ENCODE measurements at places on chromosomes 16 and 17.

GRCh38 chr16:81860287-81861266 lies 81.5 kb downstream of the PLCG2 start:
- DNase-seq, result no peak

DNA sequence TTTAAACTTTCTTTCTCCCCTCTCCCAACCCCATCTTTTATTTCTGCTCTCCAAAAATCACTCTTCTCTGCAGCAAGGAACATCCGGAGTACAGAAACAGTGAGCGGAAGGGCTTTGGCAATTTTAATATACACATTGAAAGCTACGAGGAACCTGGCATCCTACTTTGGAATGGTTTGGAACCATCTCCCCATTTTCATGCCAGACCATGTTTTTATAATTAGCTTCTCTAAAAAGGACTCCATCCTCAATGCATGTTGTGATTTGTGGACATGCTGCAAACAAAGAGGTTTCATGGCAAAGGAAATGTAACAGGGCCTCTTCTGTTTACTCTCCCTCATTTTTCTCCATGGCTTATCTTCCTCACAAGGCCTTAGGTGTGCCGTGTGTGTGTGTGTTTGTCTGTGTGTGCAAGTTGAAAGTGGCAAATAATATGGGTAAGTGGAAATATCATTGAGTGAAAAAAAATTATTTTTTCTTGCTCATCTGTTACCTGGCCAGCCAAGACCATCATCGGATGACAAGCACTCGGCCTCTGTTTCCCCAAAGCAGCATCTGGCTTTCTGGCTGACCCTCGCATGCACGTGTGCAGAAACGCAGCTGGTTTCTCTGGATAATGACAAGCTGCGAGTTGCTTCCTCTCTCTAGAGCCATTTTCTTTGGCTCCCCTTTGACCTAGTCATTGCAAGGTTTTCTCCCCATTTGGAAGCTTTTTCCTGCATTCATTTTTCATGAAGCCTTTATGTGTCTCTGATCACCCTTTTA lies 585.0 kb downstream of the TMEM114 start:
- DNase-seq, result no peak

- DNase-seq, result no peak
Measured at GRCh38 chr17:72775919-72776318, 316.6 kb downstream of the SLC39A11 start.

GRCh38 chr16:70689035-70689969 lies 3.4 kb upstream of the MTSS2 start:
- no peak for DNase-seq

- DNase-seq, result no peak
Measured at GRCh38 chr16:51051671-51052070, 99.4 kb downstream of the SALL1 start.

- DNase-seq, result no peak
Measured at GRCh38 chr17:19987897-19988296, 10.3 kb upstream of the AKAP10 start.

DNA sequence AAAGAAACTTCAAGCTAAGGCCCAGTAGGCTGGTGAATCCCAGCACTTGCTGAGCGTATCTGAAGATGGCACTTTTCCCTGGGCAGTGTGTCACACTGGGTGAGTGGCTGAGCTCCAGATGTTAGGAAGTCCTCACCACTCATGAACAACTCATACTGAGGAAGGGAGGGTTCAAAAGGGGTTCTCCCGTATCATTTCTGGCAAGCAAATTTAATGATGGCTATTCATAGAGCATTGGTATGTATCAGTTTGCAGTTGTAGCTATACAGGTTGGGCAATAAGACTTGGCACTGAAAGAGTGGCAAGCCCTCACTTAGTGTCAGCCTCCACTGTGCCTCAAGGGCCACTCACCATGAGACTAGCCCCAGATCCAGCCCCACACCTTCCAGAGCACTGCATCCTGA lies 10.7 kb downstream of the GFOD2 start:
- DNase-seq, result no peak

DNA sequence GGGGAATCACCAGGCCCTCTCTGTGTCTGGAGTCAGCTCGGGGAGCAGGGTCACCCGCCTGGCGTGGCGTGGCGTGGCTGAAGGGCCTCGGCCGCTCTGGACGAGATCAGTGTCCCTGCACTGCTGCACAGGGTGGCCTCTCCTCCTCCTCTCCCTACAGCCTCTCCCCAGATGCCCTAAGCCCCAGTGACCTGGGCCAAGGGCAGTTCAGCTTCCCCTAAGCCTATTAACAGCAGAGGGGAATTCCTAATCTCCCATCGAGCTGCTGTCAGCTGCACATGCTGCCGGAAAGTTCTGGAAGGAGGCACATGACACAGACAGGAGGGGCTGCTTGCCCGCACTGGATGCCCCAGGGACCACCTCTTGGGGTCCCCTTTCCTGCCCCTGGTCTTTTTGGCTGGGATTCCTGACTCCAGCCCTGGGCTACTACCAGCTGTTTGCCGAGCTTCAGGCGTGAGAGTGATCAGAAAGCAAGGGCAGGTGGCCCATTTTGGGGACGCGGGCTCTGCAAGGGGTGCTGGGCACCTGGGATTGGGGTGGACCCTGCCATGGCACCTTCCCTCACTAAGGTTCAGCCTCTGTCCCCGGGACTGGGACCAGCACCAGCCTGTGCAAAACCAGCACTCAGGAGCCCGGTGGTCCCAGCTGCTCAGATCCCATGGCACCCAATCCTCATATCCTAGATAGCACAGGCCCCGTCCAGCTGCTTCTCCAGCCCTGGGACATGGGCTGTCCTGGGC lies 794 bp downstream of the PDE6G start:
- DNase-seq, result no peak

- DNase-seq, result no peak
Measured at GRCh38 chr17:31158746-31159377, 64.1 kb downstream of the NF1 start.

GRCh38 chr16:79597277-79598062 lies 3.1 kb downstream of the MAF start:
- DNase-seq, result no peak

DNA sequence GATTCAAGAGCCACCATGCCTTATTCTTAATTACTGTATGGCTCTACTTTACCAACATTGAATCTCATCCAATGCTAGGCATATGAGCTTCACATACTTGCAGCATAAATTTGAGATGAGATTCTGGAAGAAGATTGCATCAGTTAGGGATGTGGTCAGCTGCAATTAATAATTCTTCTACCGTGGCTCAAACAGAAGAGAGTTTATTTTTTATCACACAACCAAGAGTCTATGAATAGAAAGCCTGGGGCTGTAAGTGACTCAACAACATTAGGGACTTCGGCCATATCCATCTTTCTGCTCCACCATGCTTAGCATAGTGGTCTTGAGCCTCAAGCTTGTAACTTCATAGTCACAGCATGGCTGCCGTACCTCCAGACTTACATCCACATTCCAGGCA lies 179.4 kb upstream of the IRX6 start:
- no peak for DNase-seq

GRCh38 chr17:66564992-66565465 lies 262.6 kb downstream of the PRKCA start:
- no peak for DNase-seq

GRCh38 chr16:87661561-87661960 lies 59.3 kb downstream of the JPH3 start:
- DNase-seq, result no peak

- no peak for DNase-seq
Measured at GRCh38 chr16:1870365-1871082, 1.4 kb downstream of the MEIOB start.

- no peak for DNase-seq
Measured at GRCh38 chr16:31711344-31711845, 162.2 kb upstream of the ZNF267 start.

DNA sequence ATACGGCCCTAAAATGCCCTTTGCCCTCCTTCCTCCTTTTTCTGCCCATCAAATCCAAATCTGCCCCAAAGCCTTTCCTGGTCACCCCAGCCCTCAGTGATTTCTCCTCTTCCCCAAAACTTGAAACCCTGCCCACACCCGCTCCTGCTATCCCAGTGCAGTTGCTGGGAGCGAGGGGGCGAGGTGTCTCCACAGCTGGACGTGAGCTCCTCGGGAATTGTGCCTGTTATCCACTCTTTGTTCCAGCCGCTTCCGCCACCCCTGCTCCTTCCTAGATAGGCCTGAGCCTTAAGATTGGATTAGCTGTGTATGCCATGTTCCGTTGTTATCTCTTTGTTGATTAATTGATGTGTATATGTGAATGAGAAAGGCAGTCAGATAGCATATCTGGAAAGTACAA lies 2.6 kb upstream of the KRT35 start:
- no peak for DNase-seq

DNA sequence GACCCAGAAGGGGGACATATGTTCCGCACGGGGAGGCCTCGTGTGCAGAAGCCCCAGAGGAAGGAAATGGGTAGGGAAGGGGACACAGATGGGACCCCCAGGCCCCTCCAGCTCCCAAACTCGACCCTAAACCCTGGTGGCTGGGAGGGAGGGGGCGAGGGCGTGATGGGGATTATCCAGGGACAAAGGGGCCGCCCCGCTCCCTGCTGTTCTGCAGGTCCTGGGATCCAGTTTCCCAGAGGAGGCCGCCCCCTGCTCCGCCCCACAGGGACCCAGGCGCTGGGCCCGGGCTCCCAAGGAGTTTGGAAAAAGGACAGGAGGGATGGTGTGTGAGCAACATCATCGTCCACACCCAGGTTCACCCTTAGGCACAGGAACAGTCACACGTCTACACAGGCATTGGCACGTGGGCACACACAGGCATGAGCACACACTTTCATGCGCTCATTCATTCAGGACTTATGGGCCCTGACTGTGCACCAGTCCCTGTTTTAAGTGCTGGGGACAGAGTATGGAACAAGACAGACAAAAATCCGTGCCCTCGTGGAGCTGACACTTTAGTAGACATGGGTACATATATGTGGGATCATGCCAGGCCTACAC lies 12.8 kb upstream of the FBXL19 start:
- DNase-seq, result no peak

GRCh38 chr17:16470265-16470664 lies 21.7 kb downstream of the LRRC75A start:
- DNase-seq, result no peak

GRCh38 chr17:2691965-2692780 lies 19.4 kb downstream of the CLUH start:
- DNase-seq, result no peak

DNA sequence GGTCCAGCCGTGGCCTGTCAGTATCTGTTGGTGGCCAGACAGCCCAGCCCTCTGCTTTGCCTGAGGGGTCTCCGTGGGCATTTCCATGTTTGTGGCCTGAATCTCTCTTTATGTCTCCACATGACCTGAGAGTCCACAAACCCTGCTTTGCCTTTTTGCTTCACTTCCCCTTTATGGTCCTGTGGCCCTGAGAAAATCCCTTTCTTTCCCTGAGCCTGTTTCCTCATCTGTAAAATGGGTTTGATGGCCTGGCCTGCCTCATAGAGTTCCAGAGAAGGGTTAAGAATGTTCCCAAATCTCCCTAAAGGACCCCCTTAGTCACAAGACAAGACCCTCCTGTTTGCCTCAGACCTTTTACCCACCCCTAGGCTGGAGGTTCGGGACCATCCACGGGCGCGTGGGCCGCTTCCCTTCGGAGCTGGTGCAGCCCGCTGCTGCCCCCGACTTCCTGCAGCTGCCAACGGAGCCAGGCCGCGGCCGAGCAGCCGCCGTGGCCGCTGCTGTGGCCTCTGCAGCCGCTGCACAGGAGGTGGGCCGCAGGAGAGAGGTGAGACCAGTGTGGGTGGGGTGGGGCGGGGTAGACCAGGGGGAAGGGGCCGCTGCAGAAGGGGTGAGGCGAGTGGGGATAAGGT lies 26.2 kb upstream of the ALKBH5 start:
- no peak for DNase-seq

DNA sequence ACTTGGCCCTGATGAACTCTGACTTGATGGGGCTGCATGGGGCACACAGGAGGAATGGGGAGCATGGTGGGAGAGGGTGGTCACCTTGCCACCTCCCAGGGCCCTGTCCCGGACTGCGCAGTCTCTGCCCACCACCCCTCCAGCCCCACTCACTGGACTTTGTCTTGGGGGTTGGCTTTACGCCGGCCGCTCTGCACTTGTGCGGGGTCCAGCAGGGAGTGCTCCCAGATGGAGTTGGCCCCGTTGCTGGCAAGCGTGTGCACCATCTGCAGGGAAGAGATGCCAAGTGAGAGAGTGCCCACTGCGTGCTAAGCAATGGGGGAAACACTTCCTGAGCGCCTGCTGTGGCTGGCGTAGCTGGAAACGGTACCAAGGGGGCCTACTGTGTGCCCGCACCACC lies 6.7 kb downstream of the GIT1 start:
- DNase-seq, result no peak

DNA sequence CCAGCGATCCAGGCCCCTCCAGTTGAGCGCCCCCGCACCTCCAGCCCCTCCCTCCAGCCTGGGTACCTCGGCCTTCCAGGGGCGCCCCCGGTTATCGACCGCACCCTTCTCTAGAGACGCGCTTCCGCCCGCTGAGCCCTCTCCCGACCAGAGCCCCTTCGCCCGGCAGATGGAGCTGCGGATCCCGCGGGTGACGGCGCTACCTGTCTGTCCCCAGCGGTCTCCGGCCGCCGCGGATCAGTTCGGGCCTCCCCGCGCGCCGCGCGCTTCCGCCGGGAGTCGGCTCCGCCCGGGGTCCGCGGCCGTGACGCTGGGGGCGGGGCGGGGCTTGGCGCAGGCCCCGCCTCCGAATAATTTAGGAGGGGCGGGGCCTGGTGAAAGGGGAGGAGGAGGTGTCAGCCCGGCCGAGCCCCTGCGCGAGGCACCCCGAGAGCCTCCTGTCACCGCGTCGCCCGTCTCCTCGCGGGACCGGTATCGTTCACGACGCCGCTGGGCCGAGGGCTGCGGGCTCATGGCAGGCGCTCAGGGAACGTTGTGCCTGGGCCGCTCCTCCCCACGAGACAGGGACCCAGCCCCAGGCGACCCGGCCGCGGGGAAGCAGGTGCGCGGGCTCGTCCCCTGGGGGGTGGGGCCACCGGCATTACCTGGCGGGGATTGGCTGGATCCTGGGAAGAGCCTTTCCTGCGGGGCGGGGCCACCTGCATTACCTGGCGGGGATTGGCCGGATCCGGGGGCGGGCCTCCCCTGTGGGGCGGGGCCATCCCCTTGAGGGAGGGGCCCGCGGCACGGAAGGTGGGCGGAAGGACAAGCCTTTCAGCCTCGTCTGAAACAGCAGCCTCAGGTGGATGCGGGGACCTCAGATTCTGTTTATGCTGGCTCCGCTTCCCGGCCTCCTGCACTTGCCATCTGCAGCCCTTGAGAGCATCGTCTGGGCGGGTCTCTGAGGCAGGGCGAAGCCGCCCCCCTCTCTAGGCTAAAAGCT lies at the start of gene SPATA2L:
Gene SPATA2L, minus strand, starts transcription at position 281 of the 982 bp plus-strand sequence. CDS start 473 bp downstream, outside the sequence.
- peak; percentile 90 for DNase-seq

DNA sequence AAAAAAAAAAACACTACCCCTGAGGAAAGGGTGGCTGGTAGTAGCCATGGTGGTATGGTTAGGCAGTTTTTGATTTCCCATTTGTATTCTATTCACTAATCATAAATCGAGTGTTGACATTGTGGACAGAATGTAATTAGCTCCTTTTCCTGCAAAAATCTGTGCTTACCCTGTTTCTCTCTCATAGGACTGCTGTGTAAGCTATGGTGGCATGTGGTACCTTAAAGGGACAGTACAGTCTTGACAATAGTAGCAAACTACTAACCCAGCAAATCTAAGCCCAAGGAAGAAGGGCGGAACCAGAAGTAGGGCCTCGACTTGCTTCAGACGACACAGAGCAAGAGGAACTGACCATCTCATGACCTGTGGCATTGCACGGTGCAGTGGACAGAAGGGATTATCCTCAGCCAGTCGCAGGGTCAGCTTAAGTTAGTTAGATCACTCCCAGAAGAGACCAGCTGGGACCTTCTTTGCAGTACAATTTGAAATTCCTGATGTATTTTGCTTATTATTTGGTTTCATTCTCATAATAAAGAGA lies 36.3 kb downstream of the POLR3E start:
- no peak for DNase-seq

All from stimulated activated CD8-positive, alpha-beta memory T cell treated with anti-CD3 and anti-CD28 coated beads, Interleukin-7, amount 100 ng/mL, for 48 hours (primary cell).